ENCODE measurements at places on chromosomes 7 and 10.

GRCh38 chr10:43090188-43090587, 13.3 kb downstream of the RET start:
- DNase-seq = no peak

DNA sequence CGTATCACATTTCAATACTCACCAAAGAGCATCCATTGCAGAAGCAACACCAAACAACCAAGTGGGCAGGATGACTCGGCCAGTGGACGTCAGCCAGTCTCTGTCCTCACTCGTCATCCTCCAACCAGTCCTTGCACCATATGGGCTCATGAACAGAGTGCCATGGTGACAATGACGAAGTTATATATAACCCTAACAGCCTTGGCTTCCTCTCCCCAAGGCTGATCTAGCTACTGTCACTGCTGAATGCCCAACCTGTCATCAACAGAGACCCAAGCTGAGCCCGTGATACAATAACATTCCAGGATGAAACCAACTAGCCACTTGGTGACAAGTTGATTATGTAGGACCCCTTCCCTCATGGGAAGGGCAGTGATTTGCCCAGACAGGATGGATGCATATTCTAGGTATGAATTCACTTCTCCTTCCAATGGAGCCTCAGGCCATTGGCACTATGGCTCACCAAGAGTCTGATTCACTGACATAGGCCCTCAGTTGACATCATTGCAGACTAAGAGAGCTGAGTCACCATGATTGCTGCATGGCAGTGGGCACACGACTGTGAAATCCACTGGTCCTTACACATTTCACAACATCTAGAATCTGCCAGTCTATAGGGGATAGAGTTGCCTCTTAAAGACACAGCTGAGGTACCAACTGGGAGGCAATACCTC, 26.3 kb upstream of the PPIF start:
- DNase-seq = no peak

DNA sequence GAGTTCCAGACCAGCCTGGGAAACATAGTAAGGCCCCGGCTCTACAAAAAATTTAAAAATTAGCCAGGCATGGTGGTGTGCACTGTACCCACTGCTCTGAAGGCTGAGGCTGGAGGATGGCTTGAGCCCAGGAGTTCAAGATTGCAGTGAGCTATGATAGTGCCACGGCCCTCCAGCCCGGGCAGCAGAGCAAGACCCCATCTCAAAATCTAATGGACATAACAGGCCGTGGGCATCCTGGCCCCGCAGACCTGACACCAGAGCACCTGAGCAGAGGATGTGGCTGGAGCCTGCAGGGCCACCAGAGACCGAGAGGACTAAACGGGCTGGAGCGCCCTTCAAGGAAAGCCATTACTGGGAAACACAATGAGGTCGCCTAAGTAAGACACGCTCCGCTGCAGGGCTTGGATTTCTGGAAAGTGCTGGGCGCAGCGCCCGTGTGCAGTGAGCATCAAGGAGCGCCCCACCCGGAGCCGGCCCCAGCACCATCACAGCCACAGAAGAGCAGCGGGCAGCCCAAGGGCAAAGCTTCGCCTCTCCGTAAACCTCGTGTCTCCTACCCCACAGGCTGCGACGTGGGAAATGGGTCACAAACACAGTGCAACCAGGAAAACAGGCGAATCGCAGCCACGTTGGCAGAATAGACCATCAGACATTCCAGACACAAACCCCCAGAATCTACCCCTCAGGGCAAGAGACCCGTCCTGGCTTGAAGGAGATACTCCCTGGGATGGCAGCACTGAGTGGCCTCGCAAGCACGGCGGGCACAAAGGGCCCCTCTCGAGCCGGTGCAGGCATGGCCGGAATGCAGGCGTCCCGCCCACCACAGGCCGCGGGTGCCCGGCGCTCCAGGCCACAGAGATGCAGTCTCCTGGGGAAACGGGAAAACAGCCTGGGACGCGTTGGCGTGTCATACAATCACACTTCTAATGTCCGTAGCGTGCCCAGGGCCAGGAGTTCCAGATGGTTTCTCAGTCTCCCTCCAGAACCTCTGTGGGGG, 4.9 kb downstream of the RADIL start:
- no peak for DNase-seq

- DNase-seq = no peak
Observed at GRCh38 chr10:129968020-129968852, 4.2 kb upstream of the EBF3 start.

DNA sequence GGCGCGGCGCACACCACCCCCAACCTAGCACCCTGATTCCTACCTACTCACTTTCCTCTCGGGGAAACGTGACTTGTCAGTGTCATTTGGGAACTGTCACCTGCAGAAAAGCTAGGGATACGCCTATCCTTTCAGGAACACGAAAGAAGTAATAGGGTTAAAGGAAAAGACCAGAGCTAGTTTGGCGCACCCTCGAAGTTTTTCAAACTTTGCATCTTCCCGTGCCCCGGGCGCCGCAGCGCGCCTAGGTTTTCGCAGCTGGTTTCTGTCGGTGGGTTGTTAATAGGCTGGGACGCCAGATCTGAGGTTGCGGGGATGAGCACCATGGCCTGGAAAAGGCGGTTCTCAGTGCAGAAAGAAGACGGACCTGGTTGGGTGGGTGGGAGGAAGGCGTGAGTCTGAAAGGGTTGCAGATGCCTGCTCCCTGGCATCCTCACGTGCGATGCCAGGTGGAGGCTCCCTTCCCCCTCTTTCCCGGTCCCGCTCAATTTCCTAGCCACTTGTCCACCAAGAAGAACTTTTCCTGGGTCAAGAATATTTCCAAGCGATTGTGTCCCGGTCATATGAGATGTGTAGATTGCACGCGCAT, 568 bp upstream of the MEOX2 start:
- DNase-seq = no peak

- no peak for DNase-seq
Observed at GRCh38 chr10:11144626-11145494, 127.2 kb downstream of the CELF2 start.

- no peak for DNase-seq
Observed at GRCh38 chr10:132706701-132707100, 79.2 kb downstream of the NKX6-2 start.

DNA sequence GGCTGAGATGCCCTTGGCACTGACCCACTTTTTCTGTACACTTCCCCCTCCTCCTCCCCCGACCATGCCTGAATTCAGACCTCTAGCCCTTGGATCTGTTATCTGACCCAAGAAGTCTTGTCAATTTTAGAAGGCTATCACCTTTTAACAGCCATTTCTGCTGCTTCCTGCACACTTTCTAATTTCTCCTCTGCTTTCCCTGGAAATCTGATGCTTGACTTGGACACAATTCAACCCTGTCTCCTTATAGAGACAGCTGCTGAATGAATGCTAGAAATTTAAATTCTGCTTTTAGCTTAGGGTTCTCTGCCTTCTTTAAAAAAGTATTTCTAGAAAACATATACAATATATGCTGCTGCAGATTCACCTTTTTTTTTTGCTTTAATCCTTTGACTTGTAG, 417.9 kb upstream of the KLF6 start:
- DNase-seq = no peak

DNA sequence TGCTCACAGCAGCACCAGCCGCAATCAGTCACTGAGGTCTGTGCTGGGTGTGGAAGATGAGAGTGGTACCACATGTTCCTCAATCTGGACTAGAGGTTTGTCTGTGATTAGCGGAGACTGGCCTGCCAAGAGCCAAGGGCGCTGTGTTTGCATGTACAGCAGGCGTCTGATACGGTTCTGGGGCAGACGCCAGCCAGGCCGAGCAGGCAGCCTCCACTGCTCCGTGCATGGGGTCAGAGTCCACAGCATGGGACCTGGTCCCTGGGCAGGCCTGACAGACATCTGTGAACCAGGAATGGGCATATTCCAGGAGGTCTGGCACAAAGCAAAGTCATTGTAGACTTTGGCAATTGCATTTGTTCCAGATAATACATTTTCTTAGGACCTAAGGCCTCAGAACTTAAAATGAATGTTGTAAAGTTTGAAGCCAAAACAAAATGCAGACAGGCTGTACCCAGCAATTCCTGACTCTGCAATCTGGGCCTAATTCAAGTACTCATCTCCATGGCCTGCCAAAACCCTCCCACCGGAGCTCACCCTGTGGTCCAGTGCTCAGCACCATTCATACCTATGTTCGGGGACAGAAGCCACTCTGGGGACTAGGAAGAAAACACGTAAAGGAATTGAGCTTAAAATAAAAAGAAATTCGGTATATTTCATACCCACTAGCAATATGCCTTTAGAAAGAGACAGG, 50.0 kb upstream of the FAM20C start:
- no peak for DNase-seq

- no peak for DNase-seq
Observed at GRCh38 chr10:51617576-51618235, 81.7 kb downstream of the CSTF2T start.

DNA sequence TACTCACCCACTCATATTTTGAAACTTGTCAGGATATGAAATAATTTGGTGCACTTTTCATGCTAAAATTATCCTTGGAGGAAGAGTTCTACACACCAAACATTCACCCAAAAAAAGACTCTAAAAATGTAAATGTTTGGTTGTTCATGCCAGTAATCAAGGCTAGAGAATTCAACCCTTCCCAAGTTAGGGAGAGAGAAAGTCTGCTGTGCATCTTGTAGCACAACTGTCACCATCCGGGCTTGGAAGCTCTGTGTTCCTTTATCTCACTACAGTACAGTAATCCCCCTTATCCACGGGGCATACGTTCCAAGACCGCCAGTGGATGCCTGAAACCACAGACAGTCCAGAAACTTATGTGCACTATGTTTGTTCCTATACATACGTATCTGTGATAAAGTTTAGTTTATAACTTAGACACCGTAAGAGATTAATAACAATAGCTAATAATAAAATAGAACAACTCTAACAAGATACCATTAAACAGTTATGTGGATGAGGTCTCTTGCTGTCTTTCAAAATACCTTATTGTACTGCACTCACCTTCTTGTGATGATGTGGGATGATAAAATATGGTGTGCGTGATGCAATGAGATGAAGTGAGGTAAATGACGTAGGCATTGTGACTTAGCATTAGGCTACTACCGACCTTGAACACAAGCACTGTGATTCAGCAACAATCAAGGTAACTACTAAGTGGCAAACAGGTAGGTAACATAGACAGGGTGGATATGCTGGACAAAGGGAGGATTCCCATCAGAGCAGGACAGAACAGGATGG, 24.6 kb upstream of the HECTD2 start:
- no peak for DNase-seq

DNA sequence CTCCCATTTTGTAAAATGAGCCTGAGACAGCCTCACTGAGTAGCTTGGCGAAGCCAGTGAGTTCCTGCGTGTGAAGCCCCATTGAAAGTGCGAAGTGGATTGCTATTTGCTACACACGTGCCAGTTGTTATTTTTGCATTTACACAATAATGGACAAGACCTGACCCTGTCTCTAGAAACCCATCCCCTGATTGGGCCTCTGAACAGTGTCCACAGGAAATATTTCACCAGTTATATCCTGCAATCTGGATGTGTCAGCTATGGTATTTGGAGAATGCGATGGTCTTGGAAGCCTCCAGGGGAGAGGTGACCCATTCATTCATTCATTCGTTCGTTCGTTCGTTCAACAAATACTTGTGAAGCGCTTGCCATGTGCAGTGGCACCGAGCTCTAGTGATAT, 37.1 kb downstream of the COL13A1 start:
- no peak for DNase-seq

DNA sequence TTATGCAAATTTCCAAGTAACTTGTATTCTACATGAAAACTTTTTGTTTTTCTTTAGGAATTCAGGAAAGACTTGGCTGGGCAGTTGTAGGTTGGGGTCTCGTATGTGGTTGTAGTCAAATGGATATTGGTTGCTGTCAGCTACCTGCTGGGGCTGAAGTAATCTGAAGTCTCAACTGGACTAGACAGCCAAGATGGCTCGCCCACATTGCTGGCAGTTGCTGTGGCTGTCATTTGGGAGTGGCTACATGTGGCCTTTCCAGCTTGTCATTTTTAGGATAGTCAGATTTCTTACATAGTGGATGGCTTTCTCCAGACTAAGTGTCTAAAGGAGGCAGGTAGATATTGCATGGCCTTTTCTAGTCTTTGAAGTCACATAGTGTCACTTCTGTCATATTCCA, 32.6 kb downstream of the EXOC6 start:
- DNase-seq = no peak

DNA sequence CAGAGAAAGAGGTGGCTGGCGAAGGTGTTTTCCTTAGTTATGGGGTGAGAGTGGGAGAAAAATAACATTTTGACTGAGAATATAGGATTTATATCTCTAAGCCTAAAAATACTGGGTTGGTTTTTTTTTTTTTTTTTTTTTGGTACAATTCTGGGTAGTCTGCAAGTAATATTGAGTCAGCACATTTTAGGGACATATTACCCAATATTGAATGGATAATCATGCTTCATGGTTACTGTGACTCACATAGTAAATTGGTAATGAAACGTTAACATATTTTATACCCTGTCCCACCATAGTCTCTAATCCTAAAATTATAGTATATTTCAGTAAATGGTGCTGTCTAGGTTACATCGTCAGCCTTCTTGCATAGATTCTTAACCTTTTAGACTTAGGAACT, 91.4 kb downstream of the TPST1 start:
- no peak for DNase-seq

DNA sequence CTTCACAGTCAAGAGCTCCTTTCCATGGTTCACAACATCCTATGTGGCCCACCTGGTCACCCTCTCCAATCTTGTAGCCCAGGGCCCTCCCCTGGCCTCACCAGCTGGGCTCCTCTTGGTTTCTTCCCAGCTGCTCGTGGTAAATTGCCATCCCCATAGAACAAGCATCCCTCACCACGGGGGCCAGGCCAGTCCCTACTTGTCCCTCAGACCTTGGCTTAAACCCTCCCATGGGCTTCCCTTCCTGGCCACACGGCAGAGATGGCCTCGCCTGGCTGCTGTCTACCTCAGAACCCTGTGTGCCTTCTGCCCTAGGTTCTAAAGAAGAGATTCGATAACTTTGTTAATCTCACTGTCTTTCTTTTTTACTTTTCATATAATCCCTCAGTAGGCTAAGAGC, 153.3 kb upstream of the TCERG1L start:
- DNase-seq = no peak
